ENCODE measurements at places on chromosomes 6 and 20.
A peak's percentile ranks its signal among the peaks of the same experiment; 100 is the strongest.

- peak overlapping the region; percentile 61 for H3K27ac ChIP-seq
- peaks cover 2% of the 10 kb centered on the region for H3K27me3 ChIP-seq
- H3K4me1 ChIP-seq, result no peaks in the 10 kb centered on the region
- H3K36me3 ChIP-seq, result no peaks in the 10 kb centered on the region
Measured at GRCh38 chr20:39049684-39050554, 87.8 kb downstream of the DHX35 start.

GRCh38 chr20:61841966-61842365 lies 223.7 kb downstream of the TAF4 start:
- H3K27me3 ChIP-seq, result peaks cover 16% of the 10 kb centered on the region
- no peak overlapping the region for H3K27ac ChIP-seq
- DNase-seq, result no peak
- H3K4me3 ChIP-seq, result no peak overlapping the region
- H3K36me3 ChIP-seq, result no peaks in the 10 kb centered on the region

GRCh38 chr20:59939879-59940128 lies 301 bp downstream of the PPP1R3D start:
- peak; percentile 56 for DNase-seq
- peaks cover 31% of the 10 kb centered on the region for H3K36me3 ChIP-seq
- peak overlapping the region; percentile 78 for H3K4me3 ChIP-seq
- no peaks in the 10 kb centered on the region for H3K27me3 ChIP-seq

DNA sequence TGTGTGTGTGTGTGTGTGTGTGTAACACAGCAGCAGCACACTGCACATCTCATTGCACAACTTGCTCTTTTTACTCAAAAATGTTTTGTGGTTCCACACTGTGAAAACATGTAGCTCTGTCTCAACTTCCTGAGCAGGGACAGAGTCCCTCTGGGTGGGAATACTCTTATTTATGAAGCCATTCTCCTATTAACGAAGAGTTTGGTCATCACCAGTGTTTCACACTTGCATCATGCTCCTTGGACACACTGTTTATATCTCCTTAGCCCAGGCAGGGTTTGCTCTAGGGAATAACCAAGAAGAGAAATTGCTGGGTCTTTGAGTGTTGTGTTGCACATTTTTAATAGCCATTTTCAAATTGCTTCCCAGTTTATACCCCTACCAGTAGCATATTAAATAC lies 53.6 kb downstream of the ZNF831 start:
- no peaks in the 10 kb centered on the region for H3K36me3 ChIP-seq
- no peaks in the 10 kb centered on the region for H3K27me3 ChIP-seq

Data from heart left ventricle (tissue), 16 donors.